Fibroblast of skin of left biceps (primary cell): ENCODE measurements at places on chromosomes 2 and 18.

- no peak for DNase-seq
Measured at GRCh38 chr2:176165370-176166050, 8.4 kb downstream of the HOXD3 start.

DNA sequence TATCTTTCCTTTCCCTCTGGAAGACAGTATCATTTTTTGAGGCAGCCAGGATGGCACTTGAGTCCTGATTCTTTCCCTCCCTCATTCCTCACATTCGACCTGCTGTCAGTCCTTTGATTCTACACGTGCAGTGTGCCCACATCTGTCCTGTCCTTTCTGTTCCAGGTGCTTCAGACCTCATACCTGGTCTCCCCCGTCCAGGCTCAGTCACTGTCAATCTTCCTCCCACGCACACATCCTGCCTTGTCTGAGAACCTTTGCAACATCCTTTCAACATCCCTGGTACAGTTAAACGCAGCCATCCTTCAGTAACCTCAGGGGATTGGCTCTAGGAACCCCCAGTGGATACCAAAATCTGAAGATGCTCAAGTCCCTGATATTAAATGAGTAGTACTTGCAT lies 10.1 kb downstream of the BCL2 start:
- no peak for DNase-seq

DNA sequence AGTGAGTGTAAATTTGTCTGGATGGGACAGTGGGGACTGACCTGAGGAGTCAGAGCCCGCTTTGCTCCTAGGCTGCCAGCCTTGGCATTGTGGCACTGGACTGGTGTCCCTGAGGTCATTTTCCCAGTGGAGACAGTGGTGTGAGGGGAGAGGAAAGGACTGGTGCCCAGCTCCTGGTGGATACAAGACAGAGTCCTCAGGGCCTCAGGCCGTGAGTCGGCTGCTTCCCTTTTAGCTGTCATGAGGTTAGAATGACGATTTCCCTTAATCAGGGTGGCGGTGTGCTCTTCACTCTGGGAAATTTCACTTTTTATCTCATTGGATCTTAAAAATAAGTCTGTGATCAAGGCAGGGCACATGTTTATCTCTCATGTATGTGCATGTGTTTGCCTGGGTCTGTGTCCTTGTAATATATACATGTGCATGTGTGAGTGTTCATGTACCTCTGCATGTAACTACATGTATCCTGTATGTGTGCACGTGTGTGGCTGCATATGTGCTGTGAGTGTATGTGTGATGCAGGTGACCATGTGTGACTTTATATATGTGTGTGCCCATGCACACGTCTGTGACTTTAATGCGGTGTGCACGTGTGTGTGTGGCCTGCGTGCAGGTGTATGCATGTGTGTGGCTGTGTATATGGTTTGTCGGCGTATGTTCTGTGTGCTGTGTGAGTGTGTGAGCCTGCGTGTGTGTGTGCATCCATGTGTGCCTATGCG lies 55.7 kb downstream of the GLI2 start:
- DNase-seq, result no peak

GRCh38 chr18:78586586-78586985 lies 393.0 kb upstream of the SALL3 start:
- no peak for DNase-seq

- DNase-seq, result no peak
Measured at GRCh38 chr18:68498185-68498584, 216.7 kb downstream of the TMX3 start.

- no peak for DNase-seq
Measured at GRCh38 chr2:30776831-30777635, 30.2 kb downstream of the CAPN13 start.

DNA sequence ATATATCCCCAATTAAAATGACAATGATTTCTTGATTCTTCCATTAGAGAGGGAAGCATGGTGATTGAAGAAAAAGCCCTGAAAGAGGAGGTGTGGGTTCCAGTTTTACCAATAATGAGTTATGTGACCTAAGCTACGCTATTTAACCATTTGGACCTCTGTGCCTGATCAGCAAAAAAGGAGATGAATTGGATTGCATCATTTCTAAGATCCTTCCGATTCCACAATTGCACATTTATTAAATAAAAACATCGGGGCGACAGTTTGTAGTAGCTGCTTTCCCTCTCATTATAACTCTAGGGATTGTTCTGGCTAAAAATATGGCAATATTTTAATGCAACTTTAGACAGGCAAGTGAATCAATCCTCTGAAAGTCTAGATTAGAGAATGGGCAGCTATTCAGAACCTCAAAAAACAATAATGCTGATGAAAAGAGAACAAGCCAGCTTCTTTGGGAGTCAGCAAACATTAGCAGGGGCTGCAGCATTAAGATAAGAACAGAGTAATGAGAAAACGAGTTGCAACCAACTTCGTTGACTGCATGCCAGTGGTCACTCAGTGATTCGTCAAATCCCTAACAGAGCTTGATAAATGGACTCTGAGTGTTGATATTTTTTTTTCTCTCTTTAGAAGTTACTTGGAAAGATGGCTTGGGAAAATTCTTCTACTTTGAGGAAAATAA lies 301.2 kb downstream of the AGPS start:
- no peak for DNase-seq

- DNase-seq, result no peak
Measured at GRCh38 chr2:104875262-104875661, 21.3 kb downstream of the POU3F3 start.

GRCh38 chr2:47162780-47163179 lies 7.7 kb upstream of the STPG4 start:
- DNase-seq, result no peak

DNA sequence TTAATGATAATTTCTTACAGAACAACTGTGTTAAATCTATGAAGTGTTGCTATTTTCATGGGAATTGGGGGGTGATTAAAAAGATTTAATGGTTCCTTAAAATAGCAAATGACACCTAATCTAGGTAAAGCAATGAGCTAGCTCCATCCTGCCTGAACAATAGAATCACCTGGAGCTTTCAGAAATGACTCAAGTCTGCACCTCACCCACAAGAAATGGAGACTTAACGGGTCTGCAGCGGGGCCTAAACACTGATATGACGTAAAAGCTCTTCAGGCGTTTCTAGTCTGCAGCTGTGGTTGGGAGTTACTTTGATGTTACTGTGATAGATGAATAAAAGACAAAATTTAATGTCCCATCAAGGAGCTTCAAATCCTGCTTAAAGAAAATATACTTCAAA lies 328.2 kb downstream of the RND3 start:
- DNase-seq, result no peak

- no peak for DNase-seq
Measured at GRCh38 chr18:25795213-25795612, 295.2 kb downstream of the SS18 start.

DNA sequence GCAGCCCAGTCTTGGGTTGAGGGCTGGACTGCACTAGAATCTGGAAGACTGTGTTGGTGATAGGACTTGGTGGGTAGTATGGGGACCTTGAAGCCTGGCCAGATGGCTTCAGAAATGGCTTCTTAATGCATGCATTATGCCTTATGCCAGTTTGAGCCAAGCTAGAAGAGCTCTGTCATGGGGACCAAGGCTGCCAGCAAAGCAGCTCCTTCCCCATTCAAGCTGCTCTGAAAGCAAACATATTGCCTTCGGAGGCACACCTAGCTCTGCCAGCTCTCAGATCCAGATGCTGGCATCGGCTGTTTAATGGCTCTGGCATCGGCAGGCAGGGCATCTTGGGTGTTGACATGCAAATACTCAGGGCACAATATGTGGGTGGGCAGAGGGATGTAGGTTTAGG lies 59.0 kb upstream of the IGFBP5 start:
- no peak for DNase-seq

DNA sequence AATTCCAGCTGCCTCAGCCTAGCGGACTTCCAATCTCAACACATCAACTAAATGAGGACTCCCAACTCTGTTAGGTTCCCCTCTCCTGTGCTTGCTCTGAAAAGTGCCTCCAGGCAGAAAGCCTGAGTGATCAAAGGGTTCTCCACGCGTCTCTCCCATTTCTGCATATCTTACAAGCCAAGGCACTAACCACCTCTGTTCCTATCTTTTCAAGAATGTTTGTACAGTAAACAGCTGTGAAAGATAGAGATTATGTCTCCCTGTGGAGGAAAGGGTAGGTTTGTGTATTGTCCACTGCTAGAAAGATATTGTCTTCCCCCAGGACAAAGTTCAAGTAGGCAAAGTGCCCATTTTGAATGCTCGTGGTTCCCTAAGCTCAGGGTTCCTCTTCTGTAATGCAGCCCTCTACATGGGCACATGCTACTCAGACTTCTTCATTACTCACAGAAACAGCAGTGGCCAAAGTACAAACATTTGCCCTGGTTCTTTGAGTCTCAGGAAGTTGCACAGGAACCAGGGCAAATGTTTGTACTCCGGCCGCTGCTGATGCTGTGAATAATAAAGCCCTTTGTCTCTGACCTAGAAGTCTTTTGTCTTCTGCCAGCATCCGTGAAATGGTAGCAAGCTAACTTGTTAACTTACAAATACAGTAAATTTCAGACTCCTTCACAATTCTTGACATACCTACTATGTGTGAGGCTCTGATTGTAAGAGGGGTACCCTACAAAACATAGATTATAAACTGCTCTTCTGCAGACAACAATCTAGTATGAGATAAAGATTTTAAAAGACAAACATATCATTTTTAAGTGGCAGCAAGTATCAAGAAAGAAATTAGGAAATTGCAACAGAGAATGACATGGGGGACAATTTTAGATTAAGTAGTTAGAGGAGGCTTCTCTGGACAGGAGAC lies 44.5 kb downstream of the PKDCC start:
- DNase-seq, result no peak

GRCh38 chr18:24656551-24657443 lies 196.4 kb downstream of the HRH4 start:
- DNase-seq, result no peak
